NCI-H446 (cell line): ENCODE measurements at places on chromosomes 2 and 18.
A peak's percentile ranks its signal among the peaks of the same experiment; 100 is the strongest.

GRCh38 chr2:153990771-153991170, 119.0 kb downstream of the GALNT13 start:
- DNase-seq: no peak

DNA sequence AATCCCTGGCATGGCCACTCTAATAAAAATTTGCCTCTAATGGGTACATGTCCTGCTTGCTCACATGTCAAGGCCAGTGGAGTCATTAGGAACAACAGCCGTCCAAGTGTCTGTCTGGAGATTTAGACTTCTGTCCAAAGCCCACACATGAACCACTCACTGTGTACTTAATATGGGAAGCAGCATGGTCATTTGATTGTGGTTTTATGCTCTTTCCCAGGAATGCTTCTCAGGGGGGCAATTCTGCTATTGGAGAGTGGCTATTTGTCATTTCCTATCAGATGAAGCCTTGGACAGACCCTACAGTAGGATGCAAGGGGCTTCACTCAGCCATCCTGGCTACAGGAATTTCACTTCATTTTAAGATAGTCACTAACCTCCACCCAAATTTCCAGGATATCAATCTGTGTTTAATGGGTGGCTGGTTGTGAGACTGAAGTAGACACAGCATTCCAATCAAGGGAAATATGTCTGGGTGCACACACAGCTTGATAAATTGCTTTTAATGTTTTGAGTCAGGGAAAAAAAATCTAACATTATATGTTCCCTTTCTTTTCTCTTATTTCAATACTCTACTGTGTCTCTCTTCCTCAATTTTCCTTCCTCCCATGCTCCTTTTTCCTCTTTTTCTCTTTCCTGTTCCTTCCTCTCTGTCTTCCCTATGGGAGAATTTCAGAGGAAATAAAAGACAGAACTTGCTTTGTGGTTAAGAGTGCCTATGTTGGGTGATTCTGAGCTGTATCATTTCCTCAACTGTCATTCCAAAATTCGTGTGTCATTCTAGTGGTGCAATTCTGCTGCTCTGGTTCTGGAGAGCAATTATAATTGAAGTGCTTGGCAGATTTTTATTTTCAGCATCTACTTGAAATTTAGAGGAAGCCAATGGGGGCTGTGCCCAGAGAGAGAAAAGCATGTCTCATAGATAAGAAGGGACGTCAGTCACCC, 320.1 kb downstream of the OSR1 start:
- DNase-seq: no peak

- no peak for DNase-seq
These were observed 11.7 kb upstream of the MSH6 start for GRCh38 chr2:47771211-47771610.

GRCh38 chr18:51724790-51725721, 527.6 kb upstream of the MEX3C start:
- no peak for DNase-seq

- no peak for DNase-seq
These were observed 420 bp downstream of the PIGN start for GRCh38 chr18:62186499-62186773.

GRCh38 chr2:208135794-208136715, 6.4 kb upstream of the CRYGC start:
- no peak for DNase-seq

GRCh38 chr2:191637182-191638078, 40.5 kb upstream of the NABP1 start:
- no peak for DNase-seq

DNA sequence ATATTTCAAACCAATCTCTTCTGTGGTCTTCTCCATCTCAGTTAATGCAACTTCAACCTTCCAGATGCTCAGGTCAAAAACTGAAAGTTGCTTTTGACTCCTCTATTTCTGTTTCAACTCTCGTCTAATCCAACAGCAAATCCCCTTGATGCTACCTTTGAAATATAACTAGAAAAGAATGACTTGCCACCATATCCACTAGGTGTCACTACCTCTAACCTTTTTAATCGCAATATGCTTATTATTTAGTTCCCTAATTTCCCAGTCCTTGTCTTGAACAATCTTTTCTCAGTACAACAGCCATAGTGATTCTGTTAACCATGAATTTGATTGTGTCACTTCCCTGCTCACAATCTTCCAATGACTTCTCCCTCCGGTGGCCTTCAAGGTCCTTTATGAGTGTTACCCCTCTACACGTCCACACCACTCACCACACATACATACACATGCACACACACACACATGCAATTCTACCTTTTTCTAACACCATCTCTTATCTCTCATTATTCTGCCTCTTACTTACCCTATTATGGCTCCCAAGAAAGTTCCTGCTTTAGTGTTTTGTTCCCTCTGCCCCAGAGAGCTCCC, 245.5 kb upstream of the KCNJ3 start:
- peak; percentile 38 for DNase-seq

DNA sequence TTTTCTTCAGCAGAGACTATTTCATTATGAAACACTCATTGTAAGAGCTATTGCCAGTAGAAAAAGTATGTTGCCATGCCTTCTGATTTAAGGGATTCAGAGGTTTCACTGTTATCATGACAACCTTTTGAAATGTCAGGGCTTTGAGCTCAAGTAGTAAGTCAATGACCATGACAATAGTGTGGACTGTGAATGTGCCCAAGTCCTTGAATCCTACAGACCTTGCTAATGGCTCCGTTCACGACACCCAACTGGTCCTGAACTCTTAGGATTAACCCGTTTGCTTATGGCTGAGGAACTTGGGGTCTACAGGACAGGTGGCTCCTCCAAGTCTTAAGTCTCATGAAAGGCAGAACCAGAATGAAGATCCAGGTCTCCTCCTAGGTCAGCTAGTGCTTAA, 17.6 kb upstream of the KIDINS220 start:
- no peak for DNase-seq

DNA sequence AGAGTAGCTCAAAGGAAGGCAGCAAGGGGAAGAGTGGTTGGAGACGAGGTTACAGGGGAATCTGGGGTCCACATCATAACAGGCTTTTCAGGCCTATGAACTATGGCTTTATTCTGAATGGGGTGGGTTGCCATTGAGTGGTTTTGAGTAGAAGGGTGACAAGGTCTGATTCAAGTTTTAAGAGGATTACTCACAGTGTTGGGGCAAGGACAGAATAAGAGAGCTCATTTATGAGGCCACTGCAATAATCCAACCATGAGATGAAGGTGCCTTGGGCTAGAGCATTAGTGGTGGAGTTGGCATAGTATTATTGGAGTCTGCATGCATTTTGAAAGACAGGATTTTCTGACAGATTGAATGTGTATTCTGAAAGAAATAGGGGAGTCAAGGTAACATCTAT, 315.9 kb downstream of the RNF144A start:
- no peak for DNase-seq

DNA sequence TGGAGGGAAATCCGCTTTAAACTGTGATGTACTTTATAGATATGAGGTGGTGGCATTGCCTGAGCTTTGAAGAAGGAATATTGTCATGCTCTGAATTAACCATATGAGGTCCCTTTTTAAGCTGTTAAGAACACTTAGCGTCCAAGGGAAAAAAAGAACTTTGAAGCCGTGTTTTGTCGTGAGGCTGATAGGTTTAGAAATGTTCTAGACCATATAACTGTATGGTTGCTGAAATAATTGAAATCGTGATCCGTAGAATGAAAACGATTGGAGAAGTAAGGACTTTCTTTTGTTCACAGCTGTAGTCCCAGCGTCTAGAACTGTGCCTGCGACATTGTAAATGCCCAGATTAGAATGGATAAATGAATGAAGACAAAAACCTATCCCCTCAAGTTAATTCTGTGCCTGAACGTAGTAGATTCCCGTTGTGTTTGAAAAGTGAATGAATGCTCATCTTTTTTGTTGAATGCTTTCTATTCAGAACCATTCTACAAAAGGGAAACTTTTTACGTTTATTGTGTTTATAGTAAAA, 1.5 kb downstream of the SMCHD1 start:
- no peak for DNase-seq

- peak; percentile 10 for DNase-seq
These were observed 2.1 kb downstream of the EML6 start for GRCh38 chr2:54725343-54726099.

- no peak for DNase-seq
These were observed 90.9 kb downstream of the GATA6 start for GRCh38 chr18:22260208-22260820.

DNA sequence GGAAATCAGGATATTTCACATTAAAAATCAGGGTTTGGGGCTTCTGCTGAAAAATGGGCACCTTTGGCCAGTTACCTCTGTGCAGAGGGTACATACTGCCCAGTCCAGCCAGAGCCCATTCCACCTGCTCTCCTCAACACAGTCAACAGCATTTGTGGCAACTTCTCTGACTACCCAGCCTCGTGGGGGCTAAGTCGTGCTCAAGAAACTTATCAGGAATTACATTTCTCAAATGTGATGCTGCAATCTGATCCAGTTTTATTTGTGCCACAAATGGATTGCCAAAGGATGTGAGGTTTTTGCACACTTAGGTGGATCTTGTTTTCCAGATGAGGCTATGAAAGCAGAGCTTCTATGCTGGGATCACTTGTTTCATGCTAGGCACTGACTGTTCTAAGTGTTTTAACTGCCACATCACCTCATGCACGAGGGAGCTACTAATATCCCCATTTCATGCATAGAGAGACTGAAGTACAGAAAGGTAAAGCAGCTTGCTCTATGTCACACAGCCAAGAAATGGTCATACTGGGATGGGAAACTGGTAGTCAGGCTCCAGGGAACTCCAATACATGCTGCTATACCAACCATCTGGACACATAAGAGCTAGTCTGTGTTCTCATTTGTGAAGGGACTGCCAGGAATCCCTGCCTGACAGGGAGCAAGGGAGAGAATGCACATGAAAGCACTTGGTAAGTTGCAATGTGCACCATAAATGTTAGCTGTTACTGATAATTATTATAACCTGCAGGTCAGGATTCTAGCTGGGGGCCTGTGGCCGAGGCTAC, 89.0 kb upstream of the HK2 start:
- peak; percentile 52 for DNase-seq

GRCh38 chr2:23565814-23566213, 180.8 kb downstream of the KLHL29 start:
- DNase-seq: no peak
